ENCODE measurements at places on chromosomes 5 and 9.

DNA sequence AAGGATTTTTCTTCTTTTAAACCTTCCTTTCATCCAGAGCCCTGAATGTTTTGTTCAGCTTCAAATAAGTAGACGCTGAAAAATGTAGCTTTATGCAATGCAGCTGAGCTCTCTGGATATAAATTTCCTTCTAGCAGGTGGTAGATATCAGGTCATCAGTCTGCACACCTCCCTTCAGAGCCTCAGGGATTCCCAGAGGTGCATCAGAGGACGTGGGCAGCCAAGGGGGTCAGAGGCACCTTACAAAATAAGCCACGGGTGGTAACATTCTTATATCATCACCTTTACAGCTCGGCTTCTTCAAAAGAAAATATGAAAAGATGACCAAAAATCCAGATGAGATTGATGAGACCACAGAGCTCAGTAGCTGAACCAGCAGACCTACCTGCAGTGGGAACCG, 19.3 kb downstream of the MOCS2 start:
- DNase-seq: no peak

DNA sequence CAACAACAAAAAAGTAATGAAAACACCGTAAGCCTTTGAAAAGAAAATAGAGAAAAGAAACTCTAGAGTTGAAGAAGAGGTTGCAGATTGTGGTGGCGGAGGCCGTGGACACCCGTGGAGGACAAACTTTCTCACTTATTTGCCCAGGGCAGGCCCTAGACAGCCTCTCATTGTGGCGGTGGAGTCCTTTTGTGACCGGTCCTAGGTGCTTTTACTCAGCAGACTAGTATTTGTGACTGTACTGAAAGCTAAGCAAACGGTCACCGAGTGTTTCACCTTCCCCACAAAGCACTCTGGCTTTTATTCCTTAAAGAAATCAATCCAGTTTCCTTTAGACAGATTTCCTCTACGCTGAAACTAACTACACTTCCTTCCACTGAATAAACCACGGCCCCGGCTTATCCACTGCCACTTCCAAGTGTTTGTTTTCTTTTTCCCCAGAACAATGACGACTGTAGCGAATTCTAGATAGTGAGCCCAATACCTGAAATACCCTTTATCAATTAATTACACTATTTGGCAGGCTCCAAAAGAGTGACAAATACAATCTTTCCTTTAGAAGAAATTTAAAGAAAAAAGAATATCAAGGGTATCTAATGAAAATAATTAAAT, 210.2 kb upstream of the TARS1 start:
- no peak for DNase-seq

- no peak for DNase-seq
These were observed 175.1 kb downstream of the HCN1 start for GRCh38 chr5:45521067-45521466.

DNA sequence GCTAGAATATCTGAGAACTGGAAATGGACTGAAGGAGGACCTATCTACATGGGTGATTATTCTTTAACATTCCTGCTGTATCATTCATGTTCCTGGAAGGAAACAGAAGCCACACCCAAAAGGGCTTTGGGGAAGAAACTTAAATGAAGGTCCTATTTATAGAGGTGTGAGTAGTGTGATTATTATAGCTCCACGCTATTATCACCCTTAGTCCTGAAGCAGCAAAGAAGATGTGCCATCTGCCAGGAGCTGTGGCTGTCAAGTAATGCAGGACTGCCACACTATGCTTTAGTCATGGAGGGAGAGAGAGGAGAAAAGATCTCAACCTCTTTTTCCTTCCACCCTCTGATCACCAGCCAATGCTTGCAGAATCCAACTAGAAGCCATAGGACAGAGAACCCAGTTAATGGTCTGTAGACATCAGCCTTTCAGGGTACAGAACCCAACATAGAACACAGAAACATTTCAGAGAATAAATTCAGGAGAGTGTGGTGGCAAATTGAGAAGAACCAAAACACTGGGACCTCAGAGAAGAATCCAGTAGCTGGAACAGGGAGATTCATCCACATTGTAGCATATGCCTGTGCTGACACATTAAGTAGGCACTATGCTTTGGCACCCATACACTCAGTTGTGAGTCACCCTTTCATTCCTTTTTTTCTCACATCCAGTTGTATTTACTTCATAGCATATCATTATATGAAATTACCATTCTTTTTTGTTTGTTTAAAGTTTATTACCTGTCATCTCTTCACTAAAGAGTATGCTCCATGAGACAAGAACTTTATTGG, 21.0 kb upstream of the RNF180 start:
- no peak for DNase-seq

- no peak for DNase-seq
These were observed 23.5 kb downstream of the KCTD16 start for GRCh38 chr5:144194144-144194543.

GRCh38 chr5:167309941-167310517, 981.4 kb upstream of the WWC1 start:
- DNase-seq: no peak

GRCh38 chr9:29060041-29060440, 1486.8 kb upstream of the C9orf72 start:
- DNase-seq: no peak

- DNase-seq: no peak
These were observed 20.1 kb upstream of the HSPA9 start for GRCh38 chr5:138595180-138595795.
